ENCODE measurements at places on chromosomes 3 and 15.
A peak's percentile ranks its signal among the peaks of the same experiment; 100 is the strongest.

- no peak for DNase-seq
Observed at GRCh38 chr3:170808041-170808440, 62.0 kb downstream of the RPL22L1 start.

DNA sequence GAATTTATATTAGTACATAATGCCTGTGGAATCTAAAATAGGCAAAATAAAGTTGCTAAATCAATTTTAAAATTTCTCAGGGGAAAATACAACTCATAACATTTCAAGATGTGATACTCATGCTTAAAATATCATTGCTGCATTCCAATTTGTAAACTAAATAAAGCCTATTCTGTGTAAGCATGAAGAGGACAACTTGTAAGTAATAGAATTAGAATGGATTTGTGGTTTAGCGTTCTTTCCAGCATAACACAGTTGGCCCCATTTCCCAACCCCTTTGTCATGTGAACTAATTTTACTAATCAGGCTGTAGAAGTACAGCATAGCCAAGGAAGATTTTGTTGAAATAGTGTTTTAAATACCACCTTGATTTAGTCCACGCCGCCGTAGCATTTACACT lies 437.2 kb downstream of the SI start:
- no peak for DNase-seq

GRCh38 chr3:130849091-130849552 lies 44.8 kb upstream of the ATP2C1 start:
- DNase-seq: no peak

DNA sequence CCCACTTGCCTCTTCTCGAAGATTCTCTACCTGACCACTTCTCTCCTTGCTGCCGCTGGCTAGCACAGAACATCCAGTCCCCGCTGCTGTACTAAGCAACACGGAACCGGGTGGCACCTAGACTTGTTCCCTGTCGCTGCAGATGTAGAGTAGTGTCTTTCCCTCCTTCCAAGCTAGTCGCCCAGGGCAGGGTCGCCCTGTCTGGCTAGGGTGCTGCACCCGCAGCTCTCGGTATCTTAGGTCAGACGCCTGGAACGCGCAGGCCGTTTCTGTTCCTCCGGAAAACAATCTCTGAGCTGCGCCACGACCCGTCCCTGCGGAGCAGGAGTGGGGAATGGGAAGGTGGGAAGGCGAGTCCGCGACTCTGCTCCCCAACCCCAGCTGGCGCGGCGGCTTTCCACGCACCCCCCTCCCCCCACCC lies 758 bp upstream of the SNX33 start:
- DNase-seq: peak; percentile 19

DNA sequence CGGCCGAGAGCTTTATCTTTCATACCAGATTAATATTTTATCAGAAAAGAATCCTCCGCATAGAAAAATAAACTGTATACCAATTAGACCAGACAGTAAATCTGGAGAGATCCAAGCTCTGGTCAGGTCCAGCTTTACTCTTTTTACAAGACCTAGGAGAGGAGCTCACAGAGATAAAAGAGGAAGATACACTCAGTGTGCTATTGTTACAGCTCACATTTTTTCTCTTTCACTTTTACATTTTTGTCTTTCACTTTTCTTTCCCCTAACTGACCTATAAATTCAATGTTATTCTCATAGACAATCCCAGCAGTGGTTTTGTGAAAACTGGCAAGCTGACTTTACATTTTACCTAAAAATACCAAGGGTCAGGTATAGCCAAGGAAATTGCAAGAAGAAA lies 55.8 kb downstream of the GUCA1C start:
- no peak for DNase-seq

DNA sequence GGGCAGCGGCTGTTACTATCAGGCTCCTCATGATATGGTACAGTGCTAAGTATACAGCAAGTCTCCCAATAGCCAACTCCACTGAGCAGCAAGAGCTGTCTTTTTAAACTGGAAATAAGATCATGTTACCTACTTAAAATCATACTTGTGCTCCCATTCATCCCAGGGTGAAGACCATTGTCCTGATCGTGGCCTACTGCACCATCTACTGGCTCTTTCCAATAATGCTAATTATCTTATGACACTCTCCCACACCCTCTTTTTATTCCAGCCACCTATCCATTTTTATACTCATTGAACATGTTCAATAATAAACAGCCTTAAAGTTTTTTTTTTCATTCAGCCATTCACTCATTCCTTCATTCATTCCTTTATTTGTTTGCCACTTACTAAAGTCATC lies 117.7 kb downstream of the GBE1 start:
- DNase-seq: no peak

DNA sequence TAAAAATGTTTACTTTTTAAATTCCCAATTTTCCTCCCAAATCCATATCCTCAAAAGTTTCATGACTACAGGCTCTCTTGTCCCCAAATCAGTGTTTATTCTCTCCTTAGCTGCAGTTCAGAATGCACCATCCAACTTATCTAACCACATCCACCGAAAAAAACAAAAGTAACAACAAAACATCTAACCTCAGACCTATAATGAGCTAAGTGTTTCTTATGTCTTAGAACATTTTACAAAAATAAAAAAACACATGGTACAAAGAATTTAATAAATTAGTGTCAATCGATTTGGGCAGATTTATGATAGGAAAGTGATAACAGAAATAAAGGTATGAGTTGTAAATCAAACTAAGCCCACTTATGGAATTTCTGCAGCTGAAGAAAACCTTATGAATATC lies 13.6 kb downstream of the SATB1 start:
- no peak for DNase-seq

DNA sequence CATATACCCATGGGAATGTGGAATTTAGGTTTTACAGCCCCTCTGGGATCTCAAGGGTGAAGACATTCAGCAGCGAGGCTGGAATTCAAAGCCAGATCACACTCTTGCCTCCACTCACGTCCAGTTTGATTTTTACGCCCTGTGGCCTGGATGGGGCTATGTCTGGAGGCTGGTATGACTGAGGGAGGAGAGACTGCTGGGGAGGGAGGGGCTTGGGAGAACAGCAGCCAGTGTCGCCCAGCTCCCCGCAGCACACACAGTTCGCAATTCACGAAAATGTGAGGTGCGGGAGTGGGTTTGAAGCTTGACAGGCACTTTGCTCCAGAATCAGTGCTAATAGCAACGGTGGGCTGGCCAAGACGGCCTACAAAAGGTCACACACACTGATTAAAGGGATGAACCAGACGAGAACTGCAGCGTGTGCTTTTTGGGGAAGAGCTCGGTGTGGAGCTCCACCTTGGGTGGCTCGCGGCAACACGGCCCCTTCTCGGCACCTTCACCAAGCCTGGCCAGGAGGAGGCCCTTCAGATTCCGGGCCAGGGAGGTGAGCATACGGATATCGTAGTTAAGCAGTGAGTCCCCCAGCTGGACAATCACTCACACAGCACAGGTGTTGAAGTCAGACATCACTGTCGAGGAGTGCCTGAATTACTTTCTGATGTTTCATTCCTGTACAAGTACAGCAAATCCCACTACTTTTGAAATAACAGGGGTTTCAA lies 16.4 kb downstream of the EHD4 start:
- DNase-seq: no peak

DNA sequence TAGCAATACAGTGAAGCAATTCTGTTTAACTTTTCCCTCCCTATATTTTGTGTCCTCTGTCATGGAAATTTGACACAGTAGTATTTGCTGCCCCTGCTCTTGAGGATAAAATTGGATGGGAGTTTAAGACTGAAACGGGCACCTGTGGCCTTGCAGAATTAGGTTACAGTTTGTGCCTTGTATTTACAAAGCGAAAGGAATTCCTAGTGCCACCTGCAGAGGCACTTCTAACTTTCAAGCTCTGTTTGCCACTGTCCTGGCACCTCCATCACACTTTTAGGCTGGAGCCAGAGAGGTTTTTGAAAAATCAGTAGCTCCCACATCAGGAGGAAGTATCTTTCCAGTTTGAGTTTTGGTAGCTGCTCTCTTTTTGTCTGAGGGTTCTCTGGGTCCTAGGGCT lies 39.5 kb downstream of the CD86 start:
- DNase-seq: no peak

GRCh38 chr3:111605493-111605892 lies 10.3 kb upstream of the ZBED2 start:
- DNase-seq: no peak

- no peak for DNase-seq
Observed at GRCh38 chr3:44954304-44954703, 21.7 kb downstream of the ZDHHC3 start.

GRCh38 chr15:67199881-67200763 lies 54.3 kb downstream of the AAGAB start:
- DNase-seq: no peak

GRCh38 chr3:177144922-177145321 lies 52.4 kb downstream of the TBL1XR1 start:
- no peak for DNase-seq

DNA sequence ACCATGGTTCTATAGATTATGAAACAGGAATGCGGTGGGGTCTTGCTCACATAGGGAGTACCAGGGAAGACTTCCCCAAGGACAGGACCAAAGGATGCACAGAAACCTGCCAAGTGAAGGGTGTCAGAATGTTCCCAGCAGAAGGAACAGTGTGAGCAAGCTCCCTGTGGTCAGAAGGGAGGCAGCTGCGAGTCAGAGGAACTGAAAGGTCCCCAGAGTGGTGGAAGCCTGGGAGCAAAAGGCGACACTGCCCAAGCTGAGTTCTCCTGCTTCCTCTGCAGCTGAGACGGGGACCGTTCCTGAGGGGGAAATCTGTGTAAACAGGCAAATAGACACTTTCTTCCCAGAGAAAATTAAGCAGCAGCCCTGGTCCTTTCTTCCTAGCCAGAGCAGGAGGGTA lies 14.2 kb upstream of the SLC6A6 start:
- DNase-seq: no peak

DNA sequence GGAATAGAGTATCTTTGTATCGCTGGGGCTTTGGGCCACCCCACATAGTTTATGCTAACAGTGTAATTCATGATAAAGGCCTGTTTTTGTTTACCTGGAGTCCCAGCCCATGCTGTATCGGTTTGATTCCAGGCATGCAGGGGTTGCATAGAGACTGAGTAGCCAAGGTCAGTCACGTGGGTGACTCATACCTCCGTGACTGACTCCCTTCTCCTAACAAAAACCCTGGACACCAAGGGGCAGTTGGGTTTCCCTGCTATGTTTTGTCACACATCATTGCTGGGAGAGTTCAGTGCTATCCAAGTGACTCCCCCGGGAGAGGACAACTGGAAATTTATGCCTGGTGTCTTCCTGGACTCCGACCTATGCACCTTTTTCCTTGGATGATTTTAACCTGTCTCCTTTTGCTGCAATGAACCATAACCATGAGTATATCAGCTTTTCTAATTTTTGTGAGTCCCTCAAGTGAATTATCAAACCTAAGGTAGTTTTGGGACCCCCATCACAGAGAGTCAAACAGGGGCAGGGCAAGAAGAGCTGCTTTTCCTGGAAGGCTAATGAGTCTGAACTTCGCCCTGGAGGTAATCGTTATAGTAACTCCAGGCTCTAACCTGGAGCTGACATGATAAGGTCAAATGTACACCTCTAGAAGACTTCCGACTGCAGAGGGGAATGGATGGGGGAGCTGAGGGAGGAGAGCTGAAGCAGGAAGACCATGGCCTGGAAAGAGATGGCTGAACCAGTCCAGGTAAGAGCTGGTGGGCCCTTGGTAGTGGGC lies 57.0 kb downstream of the SRGAP3 start:
- no peak for DNase-seq

GRCh38 chr3:195731356-195731905 lies 10.7 kb downstream of the MUC20 start:
- no peak for DNase-seq

DNA sequence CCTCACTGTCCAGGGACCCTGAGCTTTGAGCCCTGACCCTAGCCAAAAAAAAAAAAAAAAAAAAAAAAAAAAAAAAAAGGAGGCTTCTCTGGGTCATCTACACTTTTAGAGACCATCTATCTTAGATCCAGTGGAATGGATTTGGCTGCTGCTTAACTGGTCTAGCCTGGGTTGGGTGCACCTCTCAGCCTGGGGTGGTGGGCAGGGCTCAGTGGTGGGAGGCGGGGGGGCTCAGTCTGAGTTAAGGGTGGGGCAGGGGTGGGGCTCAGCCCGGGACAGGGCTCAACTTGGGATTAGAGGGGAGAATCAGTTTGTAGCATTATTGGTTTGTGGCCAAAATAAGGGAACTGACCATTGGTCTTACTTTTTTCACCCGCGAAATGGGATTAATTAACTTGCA lies 139.2 kb downstream of the TPRA1 start:
- no peak for DNase-seq

DNA sequence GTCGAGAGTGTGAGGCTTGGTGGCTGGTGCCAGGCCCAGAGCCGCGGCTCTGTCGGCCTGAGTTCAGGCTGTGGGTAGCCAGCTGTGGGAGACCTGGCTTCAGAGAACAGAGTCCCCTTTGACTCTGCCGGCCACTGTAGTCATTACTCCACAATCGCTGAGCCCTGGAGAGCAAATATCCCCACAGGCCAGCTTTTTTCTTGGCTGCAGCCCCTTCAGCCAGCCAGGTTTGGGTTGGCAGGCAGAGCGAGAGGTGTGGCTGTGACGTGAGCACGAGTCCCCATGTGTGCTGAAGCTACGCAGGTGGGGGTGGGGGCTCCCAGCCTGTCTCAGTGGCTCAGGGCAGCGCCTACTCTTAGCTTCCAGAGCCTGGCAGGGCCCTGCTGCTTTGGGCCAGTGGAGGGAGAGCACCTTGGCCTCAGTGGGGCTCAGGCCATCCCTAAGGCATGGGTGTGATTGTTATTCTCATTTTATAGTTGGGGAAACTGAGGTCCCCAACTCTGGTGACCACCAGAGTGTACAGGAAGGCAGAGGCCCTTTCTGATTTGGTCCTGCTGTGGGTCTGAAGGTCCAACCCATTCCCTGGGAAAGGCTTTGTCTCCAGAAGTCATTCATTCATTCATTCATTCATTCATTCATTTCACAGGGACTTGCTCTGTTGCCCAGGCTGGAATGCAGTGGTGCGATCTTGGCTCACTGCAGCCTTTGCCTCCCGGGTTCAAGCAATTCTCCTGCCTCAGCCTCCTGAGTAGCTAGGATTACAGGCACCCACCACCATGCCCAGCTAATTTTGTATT lies 45.7 kb upstream of the LCTL start:
- no peak for DNase-seq

GRCh38 chr3:115470254-115470653 lies 153.1 kb upstream of the GAP43 start:
- DNase-seq: no peak

- DNase-seq: no peak
Observed at GRCh38 chr3:160927620-160928019, 171.6 kb downstream of the PPM1L start.

DNA sequence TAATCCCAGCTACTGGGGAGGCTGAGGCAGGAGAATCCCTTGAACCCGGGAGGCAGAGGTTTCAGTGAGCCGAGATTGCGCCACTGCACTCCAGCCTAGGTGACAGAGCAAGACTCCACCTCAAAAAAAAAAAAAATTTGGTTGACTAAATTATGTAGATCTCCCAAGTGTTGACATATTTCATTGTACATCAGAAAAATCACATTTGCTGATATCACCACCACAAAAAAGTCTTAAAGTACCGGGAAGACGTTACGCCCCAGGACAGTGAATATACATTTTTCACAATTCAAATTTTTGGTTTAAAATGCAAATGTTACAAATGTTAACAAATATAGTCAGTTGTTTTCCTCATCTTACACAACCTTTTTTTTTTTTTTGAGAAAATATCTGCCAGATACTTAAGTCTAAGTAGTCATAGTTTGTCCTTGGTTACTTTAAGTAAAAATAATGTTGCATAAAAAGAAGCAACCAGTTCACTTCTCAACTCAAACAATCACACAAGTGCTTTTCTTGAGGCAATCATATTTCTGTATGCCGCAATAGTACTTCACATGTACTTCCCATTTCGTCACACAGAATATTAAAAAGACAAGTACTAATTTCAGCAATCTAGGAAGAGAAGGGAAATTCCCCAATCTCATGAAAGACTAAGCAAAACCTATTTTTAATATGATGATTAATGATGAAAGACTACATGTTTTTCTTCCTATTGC lies 41.0 kb upstream of the TCF12 start:
- no peak for DNase-seq
